HuH-7.5 (cell line): ENCODE measurements at places on chromosomes 2 and 18.

DNA sequence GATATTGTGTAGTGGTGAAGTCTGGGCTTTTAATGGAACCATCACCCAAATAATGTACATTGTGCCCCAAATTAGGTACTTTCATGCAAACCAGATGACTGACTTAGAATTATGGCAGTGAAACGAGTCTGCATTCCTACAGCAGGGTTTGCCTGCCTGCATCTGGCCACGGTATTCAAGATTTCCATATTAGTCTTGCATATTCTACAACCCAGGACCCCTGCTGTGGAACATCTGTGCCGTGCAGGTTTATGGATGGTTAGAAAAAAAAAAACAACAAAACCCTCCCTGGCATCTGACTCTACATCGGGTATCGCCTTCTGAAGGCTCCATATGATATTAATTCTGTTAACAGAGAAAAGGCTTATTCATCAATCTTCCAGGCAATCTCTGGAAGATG is 394.8 kb downstream of the DCDC2C start:
- DNase-seq, result no peak

GRCh38 chr2:186431306-186431705 is 54.8 kb upstream of the ZC3H15 start:
- DNase-seq, result no peak

GRCh38 chr18:50182511-50182910 is 12.4 kb downstream of the MYO5B start:
- DNase-seq, result no peak

DNA sequence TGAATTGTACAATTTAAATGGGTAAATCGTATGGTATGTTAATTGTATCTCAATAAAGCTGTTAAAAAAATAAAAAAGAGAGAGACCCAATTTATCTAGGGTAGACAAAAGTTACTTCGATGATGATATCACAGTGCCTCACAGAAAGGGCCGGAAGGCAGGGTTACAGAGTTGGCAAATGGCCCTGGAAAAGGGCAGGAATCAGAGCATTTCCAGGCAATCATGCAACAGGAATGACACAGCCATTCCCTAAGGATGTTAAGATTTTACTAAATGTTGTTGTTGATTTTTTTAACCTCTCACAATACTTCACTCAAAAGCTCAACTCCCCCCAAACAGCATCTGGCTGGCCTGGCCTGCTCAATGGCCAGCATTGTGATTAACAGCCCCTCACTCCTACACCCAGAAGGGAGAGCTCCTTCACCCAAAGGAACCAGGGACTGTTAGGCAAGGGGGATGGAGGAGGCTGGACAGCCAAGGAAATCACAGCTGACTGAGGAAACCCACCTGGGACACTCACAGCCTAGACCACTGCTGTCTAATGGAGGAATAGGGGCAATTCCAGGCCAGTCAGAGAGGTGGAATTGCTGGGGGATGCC is 7.7 kb upstream of the SP100 start:
- DNase-seq, result no peak

DNA sequence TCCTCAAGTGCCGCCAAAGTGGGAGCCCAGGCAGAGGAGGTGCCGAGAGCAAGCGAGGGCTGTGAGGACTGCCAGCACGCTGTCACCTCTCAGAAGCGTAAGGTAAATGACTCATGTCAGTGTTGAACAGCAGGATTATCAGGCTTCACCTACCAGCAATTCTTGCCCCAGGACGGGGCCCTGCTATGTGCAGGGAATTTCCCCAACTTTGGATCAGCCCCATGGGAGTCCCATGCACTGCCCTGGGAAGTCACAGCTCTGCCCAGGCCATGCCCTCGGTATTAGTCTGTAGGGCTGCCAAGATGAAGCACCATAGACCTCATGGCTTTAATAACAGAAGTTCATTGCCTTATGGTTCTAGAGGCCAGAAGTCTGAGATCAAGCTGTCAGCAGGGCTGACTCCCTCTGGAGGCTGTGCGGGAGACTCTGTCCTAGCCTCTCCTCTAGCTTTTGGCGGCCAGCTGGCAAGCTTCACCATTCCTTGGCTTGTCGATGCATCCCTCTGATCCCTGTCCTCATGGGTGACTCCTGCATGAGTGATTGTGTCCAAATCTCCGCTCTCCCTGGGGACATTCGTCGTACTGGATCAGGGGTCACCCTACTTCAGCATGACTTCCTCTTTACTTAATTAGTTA is 55.9 kb downstream of the TRPM8 start:
- no peak for DNase-seq

DNA sequence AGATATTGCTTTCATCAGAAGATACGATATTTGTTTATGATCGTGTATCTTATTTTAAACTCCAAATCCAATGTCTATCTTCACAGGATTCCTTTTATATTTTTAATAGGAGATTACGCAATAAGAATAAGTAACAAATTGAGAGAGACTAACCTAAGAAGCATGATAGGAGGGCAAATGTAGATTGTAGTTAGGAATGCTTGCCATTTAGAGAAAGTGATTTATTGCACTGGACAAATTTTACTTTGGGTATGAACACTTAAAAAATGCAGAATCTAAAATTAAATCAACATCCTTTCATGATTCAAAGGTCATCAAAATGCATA is 563.4 kb upstream of the POU3F3 start:
- no peak for DNase-seq

DNA sequence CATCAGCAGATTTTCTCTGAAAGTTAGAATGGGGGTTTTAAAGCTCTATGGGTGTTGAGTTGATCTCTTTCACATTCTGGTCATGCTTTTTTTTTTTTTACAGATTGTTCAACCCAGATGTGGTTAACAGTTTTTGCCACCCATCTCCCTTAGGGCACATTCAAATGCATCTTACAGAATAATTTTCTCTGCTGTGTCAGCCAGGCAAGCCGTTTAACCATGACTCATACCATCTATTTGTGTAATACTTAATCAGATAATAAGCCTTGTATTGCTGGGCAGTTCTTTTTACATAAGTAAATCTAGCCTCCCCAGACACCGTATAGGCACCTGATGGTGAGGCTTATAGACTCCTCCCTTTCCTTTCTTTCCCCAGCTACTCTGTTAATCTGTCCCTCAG is 62.0 kb downstream of the TGIF1 start:
- no peak for DNase-seq

DNA sequence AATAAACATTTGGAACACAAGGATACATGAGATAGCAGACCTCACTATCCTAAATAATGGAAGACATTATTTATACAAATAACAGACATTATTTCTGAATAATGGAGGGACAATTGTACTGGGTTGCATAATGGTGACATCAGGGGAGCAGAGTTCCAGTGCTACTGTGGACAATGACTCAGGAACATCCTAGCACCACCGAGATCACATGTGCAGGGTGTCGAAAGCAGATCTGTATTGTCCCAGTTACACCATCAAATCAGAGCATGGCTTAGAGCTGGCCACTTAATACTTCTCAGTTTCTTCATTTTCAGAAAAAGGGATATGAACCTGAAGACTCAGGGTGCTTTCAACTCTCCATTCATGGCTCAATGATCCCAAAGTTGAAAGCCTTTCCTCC is 249.1 kb upstream of the RBMS1 start:
- no peak for DNase-seq

GRCh38 chr2:203786549-203787351 is 80.3 kb downstream of the CD28 start:
- no peak for DNase-seq

GRCh38 chr18:32139835-32140283 is 48.2 kb downstream of the RNF138 start:
- no peak for DNase-seq

DNA sequence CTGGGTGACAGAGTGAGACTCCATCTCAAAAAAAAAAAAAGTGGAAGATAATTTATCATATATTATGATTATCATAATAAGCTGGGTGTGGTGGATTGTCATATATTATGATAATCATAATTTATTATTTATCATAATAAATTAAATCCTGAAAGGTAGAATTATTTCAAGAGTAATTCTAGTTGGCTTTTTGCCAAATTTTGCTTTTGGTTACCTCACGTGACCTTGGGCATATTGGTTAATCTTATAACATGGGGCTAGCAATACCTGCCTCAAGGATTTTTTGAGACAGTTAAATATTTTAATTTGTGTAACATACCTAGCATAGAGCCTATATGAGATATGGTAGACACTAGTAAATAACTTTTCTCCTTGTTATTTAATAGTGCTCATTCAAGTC is 111.3 kb upstream of the TTC27 start:
- DNase-seq, result no peak

- DNase-seq, result no peak
These were observed 1.7 kb upstream of the PDCD1 start for GRCh38 chr2:241860184-241861078.

- no peak for DNase-seq
These were observed 160.7 kb downstream of the CSRNP3 start for GRCh38 chr2:165630236-165630635.

- DNase-seq, result no peak
These were observed 300.1 kb downstream of the MYCN start for GRCh38 chr2:16240402-16240801.

DNA sequence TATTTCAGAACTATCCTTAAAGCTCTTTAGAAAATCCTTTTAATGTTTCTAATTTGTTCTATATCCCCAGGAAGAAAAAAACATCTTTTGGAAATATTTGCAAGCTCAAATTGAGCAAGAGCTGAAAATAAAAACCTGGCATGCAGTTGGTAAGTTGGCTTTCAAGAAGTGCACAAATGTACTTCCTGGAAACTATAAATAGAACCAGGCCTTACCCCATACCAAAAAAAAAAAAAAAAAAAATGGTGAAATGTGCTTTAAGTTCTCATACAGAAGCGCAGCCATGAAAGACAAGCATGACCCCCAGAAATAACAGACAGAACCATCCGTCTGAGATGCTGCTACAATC is 178.5 kb downstream of the HDAC4 start:
- no peak for DNase-seq

GRCh38 chr2:29241955-29242565 is 126.8 kb downstream of the CLIP4 start:
- no peak for DNase-seq

DNA sequence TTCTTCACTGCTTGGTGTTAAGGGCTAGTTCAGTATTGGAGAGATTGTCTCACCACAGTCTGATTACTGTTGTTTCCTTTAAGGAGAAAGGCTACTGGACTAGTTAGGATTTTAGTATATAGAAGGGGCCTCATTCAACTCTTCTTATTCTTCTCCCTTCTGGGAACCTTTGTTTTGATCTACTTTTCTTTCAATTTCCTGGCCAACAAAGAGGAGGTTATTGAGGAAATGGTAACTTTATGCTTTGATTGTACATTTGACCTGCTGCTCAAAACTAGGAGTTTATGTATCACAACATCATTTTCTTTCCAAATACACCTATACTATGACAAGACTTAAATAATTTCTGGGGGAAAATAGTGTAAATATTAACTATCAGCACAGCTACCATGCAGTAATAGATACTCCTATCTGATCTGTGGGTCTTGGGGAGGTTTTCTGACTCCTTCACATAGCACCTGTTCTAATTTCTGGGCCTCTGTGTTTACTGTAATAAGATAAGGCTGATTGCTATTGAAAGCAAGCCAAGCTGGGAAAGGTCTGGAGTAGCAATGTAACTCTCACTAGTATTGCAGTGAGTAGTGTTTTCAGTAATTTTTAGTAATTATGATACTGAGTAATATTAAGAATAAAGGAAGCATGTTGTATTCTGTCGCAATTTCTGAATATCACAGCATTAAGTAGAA is 395.3 kb downstream of the NUP35 start:
- no peak for DNase-seq

- no peak for DNase-seq
These were observed 111.1 kb downstream of the PXDN start for GRCh38 chr2:1633092-1633671.
